ENCODE measurements at places on chromosomes 11 and 22.

DNA sequence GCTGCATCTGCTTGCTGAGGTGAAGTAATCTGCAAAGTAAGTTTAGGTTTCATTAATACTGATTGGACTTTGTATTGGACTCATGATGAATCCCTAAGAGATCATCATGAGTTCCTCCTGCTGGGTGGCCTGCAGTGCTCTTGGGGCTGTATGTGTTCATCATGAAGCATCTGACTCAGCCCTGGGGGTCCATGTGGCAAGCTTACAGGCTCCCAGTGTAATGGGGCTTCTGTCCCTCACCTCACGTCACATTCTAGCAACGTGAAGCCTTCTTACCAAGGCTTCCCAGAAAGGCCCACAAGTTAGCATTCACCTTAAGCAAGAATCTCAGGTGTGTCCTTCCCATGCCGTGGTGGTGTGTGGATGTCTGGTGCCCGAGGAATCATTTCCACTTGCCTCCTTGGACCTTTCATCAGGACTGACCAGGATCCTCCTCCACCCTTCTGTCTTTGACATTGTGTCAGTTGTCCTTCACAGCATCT is 23.7 kb downstream of the CRKL start:
- no peak for DNase-seq

GRCh38 chr22:28021998-28022660 is 103.1 kb upstream of the PITPNB start:
- DNase-seq: no peak

- DNase-seq: no peak
Observed at GRCh38 chr11:128711136-128711535, 17.3 kb downstream of the FLI1 start.

DNA sequence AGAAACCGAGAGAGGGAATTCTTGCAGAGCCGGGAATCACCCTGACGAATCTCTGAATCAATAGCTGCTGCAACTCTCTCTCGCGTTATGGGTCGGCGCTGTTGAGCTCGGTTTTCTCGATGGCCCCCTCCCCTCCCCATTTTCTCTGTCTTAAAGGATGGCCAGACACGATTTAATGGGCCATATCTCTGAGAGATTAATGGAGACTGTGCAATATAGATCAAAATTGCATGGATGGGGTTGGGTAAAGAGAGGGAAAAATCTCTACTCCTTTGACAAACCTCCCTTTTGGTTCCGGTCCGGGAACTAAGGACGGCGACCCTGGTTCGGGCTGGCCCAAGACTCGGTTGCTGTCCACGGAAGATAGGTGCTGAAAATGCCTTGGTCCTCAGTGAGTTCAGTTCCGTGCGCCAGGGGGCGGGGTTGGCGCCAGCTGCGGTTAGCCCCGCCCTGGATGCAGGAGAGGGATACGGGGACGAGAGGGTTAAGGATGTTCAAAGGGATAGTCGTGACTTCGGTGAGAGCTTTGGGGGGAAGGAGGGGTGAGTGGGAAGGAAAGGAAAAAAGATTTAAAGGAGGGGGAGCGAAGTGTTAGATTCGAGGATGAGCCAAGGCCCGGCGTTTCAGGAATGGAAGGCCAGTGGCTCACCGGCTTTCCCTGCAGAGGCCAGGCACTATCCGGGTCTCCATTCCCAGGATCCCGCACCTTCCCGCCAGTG is 103.6 kb upstream of the HSD17B12 start:
- no peak for DNase-seq

DNA sequence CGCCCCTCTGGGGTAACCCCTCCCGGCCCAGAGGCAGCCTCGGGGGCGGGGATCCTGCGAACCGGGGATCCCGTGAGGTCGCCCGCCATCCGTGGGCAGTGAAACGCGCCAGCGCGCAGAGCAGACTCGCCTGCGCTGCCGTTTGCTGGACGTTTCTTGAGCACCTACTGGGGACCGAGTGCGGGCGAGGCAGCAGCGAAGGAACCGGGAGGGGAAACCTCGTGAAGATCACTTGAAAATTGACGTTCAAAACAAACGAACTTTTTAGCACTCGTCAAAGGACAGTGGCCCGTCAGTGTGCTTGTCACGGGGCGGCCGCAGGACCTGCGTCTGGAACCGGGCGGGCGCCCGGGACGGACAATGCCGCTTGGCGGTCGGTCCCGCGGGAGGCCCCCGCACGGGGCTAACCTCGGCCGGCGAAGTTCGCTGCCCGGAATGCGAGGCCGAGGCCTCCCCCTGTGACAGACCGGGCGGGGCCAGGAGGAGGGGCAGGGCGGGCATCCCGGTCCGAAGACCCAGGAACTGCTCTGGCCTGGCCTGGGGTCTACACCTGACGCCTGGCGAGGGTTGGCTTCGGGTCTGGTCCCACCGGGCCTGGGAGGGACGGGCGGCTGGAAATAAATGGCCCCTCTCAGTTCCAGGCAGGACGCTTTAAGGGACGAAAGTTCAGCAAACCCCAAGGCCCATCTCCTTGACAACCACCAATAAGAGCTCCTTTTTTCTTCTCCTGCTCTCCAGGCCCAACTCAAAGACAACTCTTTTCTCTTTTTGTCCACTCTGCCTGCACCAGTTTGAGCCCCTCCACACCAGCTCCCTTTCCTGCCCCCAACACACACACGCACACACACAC is 723 bp upstream of the SCUBE1 start:
- DNase-seq: no peak

DNA sequence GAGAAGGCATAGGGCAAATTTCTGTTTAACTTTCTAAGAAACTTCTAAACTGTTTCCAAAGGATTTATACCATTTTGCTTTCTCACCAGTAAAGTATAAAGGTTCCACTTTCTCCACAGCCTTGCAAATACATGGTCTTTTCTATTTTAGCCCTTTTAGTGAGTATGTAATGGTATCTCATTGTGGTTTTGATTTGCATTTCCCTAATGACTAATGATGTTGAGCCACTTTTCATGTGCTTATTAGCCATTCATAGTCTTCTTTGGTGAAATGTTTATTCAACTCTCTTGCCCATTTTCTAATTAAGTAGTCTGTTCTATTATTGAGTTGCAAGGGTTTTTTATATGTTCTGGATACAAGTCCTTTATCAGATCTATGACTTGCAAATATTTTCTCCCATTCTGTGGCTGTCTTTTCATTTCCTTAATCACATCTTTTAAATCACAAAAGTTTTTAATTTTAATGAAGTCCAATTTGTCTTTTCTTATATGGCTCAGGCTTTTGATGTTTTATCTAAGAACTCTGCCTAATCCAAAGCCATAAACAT is 83.8 kb upstream of the KCNQ1OT1 start:
- no peak for DNase-seq

GRCh38 chr11:14904745-14905103 is 12.7 kb upstream of the CYP2R1 start:
- DNase-seq: no peak
